Caco-2 (cell line): ENCODE measurements at places on chromosomes 7 and 10. TPM values are rescaled to one million over a fixed set of nuclear protein-coding genes. Genes with fewer than 3 reads are reported as not detected.

The ZNF789 gene
- 30.1 and 32.3 TPM in 2 replicates for total RNA-seq

The VSTM4 gene
- not detected in 2 replicates for total RNA-seq

The DNMBP gene
- total RNA-seq: 30.6 and 31.0 TPM in 2 replicates

The SRRM3 gene
- total RNA-seq: 0.86 and 1.7 TPM in 2 replicates

The CCDC172 gene
- total RNA-seq: not detected in 2 replicates

The CUZD1 gene
- total RNA-seq: 2.1 and 2.2 TPM in 2 replicates

The CCDC146 gene
- 1.4 and 2.6 TPM in 2 replicates for total RNA-seq

The FFAR4 gene
- total RNA-seq: 2.5 and 2.7 TPM in 2 replicates

The CARD11 gene
- total RNA-seq: 4.4 and 5.4 TPM in 2 replicates

The GNGT1 gene
- total RNA-seq: 0.54 and 0.97 TPM in 2 replicates

The EGR2 gene
- total RNA-seq: 0.30 and 0.61 TPM in 2 replicates

The OPN4 gene
- not detected in 2 replicates for total RNA-seq
